ACHN (cell line): ENCODE measurements at places on chromosomes 5 and 9.

DNA sequence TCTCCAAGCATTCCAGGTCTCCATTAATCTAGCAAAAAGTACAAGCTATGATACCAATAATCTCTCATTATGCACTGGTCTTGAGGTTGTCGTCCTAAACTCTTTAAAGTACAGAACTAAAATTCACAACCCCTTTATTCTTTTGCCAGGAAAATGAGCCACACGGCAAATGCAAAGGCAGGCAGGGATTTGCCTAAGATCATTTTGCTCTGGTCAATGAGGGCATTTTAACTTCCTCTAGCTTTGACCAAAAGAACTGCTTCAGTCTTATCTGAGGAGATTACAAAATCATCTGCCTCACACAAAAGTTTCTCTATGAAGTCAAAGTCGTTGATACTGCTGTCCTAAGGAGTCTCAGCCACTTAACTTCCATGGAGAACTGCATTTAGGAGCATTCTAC is 51.8 kb downstream of the EPB41L4B start:
- DNase-seq, result no peak

DNA sequence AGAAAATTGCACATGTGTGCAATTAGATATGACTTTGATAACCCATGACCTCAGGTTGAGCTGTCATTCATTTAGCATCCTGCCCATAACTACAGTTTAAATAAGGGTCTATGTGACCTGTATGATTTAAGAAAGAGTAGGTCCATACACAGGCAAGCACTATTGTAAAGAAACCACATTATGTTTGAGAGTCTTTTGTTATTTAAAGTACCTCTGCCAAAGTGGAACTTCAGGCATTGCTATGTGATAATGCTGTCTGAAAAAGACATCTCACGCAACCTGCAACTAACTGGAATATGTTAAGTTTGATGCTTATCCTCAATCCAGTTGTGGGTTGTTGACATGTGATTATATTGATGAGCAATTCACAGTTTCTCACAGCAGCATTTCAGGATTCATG is 317.0 kb downstream of the TMEM161B start:
- DNase-seq, result no peak

GRCh38 chr9:77040340-77040739 is 20.9 kb downstream of the FOXB2 start:
- no peak for DNase-seq

DNA sequence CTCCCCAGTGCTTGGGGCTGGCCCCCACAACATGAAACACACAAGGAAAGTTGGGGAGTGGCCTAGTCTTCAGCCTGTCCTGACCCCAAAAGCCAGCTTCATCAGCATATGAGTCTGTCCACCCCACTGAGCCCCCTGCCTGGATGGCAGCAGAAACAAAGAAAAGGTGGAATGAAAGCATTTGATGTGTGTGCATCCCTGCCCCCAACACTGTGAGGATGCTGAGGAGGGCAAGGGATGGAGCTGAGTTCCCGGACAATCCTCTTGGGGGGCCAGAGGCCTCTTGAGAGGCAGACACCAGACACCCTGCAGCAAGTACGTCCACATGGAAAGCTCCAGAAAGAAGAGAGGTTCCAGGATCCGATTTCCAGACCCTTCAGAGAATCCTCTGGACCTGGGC is 113.5 kb upstream of the PPP1R26 start:
- DNase-seq, result no peak
